ENCODE measurements at places on chromosomes 2 and 18. TPM values are rescaled to one million over a fixed set of nuclear protein-coding genes. Genes with fewer than 3 reads are reported as not detected.

- DNase-seq = no peak
Measured at GRCh38 chr2:172674034-172674967, 61.3 kb upstream of the RAPGEF4 start.

ACTG2 gene
- total RNA-seq = 3,612 TPM

- DNase-seq = no peak
Measured at GRCh38 chr18:9321017-9321452, 13.5 kb upstream of the TWSG1 start.

RFTN2 gene
- 8.6 TPM for total RNA-seq

HOXD4 gene
- total RNA-seq = 8.0 TPM

DNA sequence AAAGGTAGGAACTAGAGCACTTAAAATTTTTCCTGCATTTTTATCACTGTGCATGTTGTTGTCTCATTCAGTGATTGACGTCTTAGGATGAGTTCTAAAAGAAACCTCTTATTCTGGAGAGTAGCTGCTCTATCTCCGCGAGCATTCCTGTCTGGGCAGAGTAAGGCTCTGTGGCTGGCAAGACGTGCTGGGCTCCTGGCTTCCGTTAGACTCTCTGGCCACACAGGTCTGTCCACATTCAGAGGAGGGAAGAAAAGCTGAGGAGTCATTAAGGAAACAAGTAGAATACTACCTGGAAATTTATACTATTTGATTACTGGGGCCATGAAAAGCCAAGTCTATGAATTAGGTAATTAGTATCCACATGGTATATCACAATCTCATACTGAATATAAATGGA lies 138.0 kb upstream of the DNMT3A start:
- DNase-seq = no peak

DNA sequence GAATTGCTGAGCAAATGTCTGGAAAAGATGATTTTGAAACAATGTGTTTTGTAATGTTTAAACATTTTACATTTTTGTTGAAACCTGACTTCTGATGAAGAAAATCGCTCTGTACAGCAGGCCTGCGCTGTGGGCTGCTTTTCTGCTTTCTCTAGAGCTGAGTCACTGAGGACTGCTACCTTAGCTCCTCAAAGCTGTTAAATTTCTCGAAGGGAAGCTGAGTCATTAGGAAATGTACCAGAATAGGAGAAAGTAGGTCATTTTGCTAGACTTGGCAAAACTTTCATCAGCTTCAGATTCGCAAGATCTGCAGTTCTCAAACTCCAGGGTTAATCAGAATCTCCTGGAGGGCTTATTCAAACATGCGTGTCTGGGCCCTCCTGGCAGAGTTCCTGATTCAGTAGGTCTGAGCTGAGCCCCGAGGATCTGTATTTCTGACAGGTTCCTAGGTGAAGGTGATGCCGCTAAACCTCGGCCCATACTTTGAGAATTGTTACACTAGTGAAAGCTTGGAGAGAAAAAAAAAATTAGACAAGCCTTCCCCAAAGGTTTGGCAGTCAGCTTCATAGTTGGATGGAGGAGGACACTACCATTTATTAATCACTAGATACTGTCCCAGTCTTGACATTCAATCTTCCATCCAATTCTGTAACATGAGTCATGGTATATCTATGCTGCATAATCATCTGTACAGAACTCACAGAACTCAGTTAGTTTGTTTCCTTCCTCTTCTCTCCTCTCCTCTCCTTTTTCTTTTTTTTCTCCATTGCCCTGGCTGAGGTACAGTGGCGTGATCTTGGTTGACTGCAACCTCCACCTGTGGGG lies 297.6 kb downstream of the PARD3B start:
- peak; percentile 81 for DNase-seq

REG3G gene
- total RNA-seq = not detected

GRCh38 chr2:6369266-6369665 lies 496.4 kb downstream of the CMPK2 start:
- DNase-seq = no peak

- no peak for DNase-seq
Measured at GRCh38 chr2:237791977-237792727, 6.4 kb upstream of the RBM44 start.

Measured in sigmoid colon (tissue), 7 donors.